NCI-H1436 treated with DMSO at 0.1 percent for 48 hours (cell line): ENCODE measurements at places on chromosomes 13 and 19.

- DNase-seq, result no peak
These were observed 1022.5 kb downstream of the PCDH9 start for GRCh38 chr13:66207610-66208009.

DNA sequence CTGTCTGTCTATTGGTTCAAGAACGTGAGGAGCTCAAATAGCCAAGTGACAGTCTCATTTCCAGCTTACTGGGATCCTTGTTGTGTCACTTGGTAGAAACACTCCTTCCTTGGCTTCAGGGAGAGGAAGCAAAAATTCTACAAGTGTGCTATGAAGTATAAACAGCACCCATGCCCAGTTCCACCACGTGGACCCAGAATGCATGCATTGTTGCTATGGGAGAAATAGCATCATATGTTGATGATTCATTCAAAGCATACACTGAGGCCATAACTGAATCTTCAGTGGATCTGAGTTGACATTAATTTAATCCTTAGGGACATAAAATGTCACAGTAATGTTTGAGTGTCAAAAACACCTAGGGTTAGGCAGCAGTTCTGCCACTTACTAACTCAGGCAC, 199.0 kb upstream of the RXFP2 start:
- no peak for DNase-seq

DNA sequence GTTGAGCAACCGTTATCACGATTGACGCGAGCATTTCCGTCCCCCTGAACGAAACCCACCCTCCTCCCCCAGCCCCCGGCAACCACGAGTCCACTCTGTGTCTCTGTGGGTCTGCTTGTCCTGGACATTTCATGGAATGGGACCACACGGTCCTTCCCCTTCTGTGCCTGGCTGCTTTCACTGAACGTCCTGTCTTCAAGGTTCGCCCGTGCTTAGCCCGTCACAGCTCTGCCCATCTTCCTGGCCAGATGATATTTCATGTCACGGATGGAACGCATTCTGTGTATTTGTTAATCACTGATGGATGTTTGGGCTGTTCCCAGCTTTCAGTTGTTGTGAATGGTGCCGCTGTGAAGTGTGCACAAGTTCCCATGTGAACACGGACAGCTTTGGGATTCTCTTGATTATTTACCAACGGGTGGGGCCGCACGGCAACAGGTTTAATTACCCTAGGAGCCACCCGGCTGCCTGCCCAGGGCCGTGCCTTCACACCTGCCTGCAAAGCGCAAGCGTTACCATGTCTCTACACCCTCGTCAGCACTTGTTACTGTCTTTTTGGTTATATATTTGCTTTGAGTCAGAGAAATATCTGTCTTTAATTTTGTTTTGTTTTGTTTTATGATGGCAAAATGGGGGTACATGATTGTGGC, 42.5 kb downstream of the RASA3 start:
- no peak for DNase-seq

DNA sequence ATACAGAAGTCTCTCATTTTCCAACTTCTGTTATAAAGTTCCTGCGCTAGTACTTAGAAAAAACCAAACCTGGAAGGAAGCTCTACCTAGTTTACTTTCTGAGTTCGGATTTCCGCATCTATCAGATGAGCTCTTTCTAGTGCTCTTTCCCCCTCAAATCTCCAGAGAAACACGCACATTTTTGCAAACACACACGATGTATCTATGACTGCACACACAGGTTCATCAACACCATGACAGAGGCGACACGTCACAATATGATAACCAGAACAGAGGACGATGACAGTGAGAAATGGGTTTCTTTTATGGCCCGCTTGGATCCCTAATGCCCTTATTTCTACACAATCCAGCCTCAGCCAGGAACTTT, 629 bp upstream of the LRRC63 start:
- no peak for DNase-seq

GRCh38 chr13:32134241-32135055, 102.9 kb downstream of the FRY start:
- DNase-seq, result no peak

- no peak for DNase-seq
These were observed 2.9 kb upstream of the PCDH8 start for GRCh38 chr13:52851137-52851962.

GRCh38 chr19:16527971-16528521, 14.2 kb downstream of the CHERP start:
- DNase-seq, result no peak

- DNase-seq, result no peak
These were observed 22.7 kb downstream of the ELL start for GRCh38 chr19:18499055-18499775.

DNA sequence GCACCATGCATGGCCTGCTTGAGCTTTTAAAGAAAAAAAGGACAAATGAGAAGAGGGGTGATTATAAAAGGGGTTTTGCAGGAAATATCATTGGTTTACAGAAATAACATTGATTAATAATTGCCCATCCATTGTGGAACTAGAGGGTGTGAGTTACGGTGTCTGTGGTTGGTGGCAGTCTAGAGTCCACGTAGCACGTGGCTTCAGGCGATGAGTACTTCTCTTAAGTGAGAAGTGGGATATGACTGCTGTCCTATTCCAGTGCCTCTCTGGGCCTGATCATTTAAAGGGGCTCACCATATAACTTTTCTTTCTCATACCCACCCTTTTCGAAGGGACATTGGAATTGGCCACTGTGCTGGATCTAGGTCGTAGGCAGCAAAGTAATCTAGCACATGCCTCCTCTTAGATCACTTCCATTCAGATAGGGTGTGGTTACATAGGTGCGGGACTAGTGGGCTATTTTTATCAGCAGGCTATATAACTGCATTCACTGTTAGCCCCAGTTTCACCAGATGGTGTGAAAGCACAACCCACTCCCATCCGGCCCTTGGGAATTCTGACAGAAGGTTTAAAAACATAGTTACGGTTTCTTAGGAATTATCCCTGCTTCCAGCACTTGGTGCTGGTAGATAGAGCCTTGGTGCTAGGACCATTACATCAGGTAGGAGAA, 19.9 kb downstream of the PPP5C start:
- DNase-seq, result no peak

DNA sequence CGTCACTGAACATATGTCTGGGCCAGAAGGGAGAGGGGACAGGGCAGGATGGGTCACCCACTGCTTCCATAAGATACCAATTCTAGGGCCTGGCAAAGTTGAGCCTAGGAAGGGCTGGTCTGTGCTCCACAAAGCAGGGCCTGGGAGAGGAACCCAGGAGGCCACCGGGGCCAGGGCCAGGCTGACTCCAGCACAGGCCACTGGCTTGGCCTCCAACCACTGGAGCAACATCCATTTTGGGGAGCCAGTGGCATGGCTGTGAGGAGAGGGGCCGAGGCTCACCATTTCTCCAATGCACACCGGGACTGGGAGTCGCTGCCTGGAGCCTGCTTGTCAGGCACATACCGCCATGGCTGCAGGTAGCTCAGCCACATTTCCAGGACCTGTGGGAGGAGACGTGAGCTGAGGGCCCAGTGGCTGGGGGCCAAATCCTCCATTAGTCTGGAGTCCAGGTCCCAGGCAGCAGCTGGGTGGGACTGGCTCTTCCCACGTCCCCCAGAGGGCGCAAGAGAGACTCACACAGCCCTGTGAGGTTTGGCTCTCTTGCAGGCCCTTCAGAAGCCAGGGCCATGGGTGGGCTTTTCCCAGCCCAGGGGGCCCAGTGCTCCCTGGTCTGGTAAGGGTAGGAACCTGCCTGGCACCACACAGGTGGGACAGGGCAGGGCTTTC, 27.7 kb downstream of the TUBA3C start:
- DNase-seq, result no peak

DNA sequence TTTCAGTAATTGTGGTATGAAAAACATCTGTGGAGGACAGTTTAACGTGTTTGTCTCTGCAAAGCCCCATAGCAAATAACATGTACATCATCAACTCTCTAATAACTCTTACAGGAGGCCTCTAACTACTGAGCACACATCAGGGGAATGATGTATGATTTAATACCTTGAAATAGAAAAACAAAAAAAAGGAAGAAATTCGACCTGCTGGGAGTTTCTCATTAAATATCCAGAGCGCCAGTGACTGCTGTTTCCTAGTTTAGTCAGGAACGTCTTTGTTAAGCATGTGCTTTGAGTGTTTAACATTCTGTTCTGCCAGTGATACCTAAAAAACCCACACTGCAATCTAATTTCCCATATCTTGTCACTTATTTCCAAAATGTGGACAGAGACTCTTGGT, 235.4 kb downstream of the PCDH20 start:
- DNase-seq, result no peak

- no peak for DNase-seq
These were observed 50.6 kb downstream of the ELF1 start for GRCh38 chr13:40968416-40969000.

DNA sequence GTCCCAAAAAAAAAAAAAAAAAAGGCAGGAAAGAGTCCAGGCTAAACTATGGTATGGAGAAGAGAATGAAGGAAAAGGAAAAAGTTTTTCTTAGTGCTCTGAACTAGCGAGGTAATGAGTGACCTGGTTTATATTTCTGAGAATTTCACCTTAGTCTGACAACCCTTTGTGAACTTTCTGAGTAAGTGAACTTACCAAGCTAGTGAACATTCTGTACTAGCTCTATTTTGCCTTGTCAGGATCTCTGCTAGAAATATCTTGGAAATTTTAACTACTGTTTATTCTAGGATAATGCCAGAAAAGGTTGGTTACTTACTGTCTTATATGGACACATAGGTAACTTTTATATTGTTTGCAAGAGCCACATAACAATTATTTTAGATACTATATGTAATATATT, 4.4 kb downstream of the TRIM13 start:
- DNase-seq, result no peak

GRCh38 chr13:27960362-27961226, 8.5 kb downstream of the CDX2 start:
- no peak for DNase-seq

- DNase-seq, result no peak
These were observed 793.0 kb downstream of the OLFM4 start for GRCh38 chr13:53821632-53822031.

DNA sequence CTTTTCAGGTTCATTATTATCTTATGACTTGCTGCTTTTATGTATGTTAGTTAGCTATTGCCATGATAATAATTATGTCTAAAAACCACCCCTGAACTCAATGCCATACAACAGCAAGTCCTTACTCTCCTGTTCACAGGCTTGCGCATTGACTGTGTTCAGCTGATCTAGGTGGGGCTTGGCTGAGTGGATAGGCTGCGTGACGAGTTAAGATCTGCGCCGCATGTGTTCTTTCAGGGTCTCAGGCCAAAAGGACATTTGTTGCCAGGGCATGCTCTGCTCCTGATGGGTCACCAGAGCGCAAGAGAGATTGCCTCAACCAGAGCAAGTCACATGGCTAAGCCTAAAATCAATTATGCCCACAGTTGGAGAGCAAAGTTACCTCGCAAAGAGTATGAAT, 859 bp downstream of the ZNF568 start:
- DNase-seq, result no peak

DNA sequence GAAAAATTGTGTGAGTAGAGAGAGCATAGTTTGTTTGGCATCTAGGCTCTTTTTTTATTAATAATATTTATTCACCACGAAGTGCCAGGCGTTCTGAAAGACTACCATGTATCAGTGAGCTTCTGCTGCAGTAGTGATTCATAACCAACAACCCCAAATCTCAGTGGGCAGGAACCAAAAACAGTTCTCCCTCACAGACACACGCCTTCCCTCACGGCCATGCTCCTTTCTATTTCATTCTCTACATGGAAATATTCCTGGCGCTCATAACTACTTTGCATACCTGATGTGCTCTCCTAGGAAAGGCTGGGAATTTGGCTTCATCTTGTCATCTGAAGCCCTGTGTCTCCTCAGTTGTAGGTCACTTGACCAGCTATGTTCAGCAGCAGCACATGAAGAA, 26.6 kb upstream of the AMER2 start:
- DNase-seq, result no peak

DNA sequence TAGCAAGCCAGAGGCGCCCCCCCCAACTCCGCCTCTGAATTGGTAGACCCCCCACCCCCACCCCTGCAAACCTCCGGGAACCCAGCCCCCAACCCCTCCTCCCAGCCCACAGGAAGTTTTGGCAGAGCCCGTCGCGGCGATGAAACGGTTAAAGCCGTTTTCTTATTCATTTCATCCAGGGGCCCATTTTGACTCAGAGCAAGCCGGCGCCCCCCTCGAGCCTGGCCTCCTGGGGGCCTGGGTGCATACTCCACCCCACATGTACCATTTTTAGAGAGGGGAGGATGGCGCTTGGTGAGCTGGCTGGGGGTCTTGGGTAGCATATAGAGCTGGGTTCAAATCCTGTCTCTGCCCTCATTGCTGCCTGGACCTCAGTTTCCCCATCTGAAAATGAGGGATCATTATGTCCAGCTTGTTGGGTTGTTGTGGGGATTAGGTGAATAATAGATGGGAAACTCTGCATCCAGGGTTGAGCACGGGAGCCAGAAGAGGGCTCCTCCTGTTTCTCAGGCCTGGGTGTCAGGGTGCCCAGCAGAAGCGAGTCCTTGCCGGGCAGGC, 7.9 kb upstream of the JUNB start:
- DNase-seq, result no peak

- no peak for DNase-seq
These were observed 183.0 kb downstream of the RFC3 start for GRCh38 chr13:34000955-34001354.

DNA sequence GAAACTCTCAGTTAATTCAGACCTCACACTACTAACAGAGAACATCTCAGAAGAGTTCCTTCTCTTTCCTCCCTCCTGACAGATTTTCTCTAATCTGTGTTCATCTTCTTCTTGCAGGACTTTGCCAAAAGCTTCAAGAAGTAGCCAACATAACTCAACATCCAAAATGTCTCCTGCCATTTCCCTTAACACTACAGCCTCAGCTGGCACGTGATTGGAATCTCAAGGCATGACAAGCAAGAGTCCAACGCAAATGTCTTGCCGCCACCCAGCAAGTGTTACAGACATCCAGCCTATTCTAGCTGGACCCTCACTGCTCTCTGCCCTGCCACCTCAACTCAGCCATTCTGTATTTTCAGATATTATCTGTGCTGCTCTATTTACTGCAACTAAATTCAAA, 135.1 kb downstream of the DNAJC15 start:
- DNase-seq, result no peak

DNA sequence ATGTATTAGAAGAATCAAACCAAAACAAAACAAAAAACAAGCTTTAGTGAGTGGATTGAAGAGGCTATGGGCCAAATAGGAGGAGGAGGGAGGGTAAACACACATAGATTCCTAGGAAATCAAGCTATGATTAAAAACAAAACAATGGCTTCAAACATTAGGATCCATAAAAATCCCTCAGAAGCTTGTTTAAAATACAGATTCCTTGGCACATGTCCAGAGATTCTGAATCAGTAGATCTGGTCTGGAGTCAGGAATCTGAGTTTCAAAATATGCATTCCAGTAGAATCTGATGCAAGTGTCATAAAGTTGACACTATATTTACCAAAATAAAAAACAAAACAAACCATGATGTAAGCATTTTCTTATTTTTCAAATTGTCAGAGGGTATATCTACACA, 692.8 kb upstream of the SGCG start:
- DNase-seq, result no peak
